ENCODE measurements at places on chromosomes 12 and 14.

GRCh38 chr14:35365130-35366055 lies 39.2 kb downstream of the NFKBIA start:
- peak; percentile 32 for DNase-seq

DNA sequence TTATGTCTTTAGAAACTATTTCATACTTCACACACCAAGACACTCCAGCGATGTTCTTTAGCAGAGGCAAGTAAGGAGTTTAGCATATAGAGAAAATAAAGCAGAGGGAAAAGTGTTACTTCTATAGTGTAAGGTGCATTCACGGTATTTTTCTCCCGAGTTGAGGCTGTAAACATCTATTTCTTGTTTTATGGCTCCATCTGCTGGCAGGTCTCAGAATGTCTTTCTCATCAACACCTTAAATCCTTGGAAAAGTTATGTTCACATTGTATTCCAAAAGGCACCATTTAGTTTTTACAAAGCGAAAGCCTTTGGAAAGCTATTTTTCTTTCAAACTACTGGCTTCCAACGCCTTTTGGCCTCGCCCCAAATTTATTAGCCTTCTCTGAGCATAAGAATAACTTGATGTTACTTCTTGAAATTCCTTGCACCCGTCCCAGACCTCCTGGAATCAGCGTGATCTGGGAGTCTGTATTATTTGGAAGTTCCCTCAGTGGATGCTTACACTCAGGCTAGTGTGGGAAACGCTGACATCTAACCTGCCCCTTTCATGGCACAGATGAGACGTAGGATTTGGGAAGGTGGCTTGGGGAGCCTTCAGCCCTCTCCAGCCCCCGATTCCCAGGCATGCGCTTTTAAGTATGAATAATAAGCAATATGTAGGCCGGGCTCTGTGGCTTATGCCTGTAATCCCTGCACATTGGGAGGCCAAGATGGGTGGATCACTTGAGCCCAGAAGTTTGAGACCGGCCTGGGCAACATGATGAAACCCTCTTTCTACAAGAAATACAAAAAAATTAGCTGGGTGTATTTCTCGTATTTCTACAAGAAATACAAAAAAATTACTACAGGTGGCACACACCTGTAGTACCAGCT lies 1.9 kb upstream of the PIWIL1 start:
- DNase-seq, result no peak

- DNase-seq, result no peak
Measured at GRCh38 chr12:6324936-6325750, 14.7 kb downstream of the PLEKHG6 start.

- no peak for DNase-seq
Measured at GRCh38 chr14:66752109-66752508, 244.2 kb downstream of the GPHN start.

DNA sequence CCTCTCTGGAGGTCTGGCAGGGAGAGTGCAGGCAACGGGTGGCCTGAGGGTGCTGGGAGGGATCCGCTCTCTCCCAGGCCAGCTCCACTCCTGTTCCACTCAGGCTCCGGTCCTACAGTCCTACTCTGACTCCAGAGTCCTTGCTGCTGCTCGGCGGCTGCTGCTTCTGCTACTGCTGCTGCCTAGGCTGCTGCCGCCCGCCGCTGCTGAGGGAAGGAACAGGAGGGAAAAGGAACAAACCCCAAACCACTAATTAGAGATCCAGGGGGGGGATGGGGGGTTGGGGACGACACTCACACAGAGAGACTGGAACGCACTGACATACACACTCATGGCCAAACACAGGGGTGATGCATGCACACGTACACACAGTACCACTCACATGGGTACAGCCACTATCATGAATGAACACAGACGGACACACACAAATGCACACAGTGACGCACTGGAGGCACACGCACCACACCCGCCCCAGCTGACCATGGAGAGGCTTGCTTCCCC lies at the start of gene SP7:
TSS of gene SP7 (minus strand) at position 174 of the 501 bp plus-strand sequence. CDS start 708 bp downstream, outside the sequence.
- DNase-seq, result no peak

DNA sequence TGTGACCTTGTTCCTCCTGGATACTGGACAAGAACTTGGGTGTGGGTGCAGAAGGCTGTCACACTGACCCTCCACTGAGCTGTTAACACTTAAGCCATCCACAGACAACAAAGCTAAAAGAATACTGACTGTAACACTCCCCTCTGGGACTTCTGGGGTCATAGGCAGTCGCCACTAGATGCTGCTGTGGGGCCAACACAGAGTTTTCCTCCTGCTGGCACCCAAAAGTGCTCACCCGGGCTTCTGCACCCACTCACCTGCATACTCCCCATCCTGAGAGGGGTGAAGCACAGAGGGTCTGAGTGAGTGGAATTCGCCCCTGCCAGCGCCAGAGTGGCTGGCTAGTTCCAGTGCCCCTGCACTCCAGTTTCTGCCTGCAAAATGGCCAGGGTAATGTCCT lies 422.4 kb upstream of the LMO3 start:
- DNase-seq, result no peak

- no peak for DNase-seq
Measured at GRCh38 chr14:40213701-40214100, 781.5 kb upstream of the FBXO33 start.

GRCh38 chr14:39555749-39556148 lies 123.5 kb upstream of the FBXO33 start:
- no peak for DNase-seq
